Amniotic epithelial cell (primary cell): ENCODE measurements at places on chromosomes 1 and 21.

GRCh38 chr21:43832158-43832550 lies 32.9 kb upstream of the AGPAT3 start:
- DNase-seq, result no peak

DNA sequence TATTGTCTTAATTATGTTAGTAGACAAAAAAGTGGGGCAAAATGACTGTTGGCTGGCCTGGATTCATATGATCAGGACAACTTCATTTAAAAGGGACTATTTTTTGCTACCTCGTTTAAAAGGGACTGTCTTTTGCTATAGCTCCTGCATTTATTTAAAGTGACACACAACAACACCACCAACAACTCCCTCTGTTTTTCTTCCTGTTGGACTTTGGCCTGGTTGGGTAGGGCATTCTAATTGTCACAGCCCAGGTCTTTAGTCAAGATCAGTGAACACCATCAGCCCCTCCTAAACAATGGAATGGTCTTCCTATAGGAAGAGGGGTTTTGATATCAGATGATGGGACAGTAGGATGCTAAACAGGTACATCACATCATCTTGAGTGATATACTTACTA lies 241.8 kb downstream of the GPR52 start:
- DNase-seq, result no peak

DNA sequence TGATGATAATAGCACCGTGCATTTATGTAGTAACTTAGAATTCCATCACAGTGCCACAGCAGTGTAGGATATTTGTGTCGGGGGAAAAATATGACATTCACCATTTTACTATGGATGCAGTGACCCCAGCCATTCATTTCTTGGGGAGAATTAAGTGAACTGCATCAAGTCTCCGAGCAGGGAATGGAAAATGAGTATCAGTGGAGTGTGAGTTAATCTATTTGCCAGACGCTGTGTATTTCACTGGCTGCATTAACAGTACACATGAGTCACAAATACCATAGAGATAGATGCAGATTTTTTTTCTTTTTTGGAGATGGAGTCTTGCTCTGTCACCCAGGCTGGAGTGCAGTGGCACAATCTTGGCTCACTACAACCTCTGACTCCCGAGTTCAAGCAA lies 33.8 kb upstream of the SLC45A1 start:
- peak; percentile 75 for DNase-seq

- DNase-seq, result no peak
These were observed 206.3 kb downstream of the OMA1 start for GRCh38 chr1:58340185-58340584.

DNA sequence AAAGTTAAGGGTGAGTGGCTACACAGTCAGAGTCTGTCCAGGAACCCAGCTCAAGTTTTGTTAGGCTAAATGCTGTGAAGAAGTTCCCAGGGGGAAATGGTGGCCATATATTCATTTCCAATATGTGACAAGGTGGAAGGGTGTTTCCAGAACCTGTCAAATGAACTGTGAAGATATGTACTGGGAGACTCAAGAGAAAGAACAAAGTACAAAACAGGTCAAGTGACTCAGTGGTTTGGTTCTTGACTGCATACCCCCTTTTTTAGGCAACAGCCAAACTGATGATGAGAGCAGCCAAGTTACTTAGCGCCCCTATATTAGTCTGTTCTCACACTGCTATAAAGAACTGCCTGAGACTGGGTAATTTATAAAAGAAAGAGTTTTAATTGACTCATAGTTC lies 18.6 kb upstream of the FBXO28 start:
- DNase-seq, result no peak
